Breast epithelium (tissue), 4 donors: ENCODE measurements at places on chromosomes 3 and 15. TPM values are rescaled to one million over a fixed set of nuclear protein-coding genes. Genes with fewer than 3 reads are reported as not detected.

DNA sequence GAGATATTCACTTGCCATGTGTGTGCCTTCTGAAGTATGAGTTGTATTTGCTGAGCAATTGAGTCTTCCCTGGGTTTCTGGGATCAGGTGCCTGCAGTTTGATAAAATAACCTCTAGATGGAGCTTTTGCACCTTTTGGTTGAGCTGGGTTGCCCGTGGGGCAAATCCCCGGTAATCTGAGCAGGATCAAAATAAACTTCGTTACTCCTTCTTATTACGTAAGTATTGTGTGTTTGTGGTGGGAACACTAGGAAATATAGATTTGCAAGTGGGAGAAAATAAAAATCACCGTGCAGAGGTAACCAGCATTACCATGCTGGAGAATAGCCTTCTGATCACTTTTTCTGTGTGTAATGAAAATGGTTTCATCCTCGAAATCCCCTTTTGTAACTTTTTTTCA lies 277.4 kb upstream of the NR2E3 start:
- H3K4me1 ChIP-seq, result no peaks in the 10 kb centered on the region
- no peaks in the 10 kb centered on the region for H3K27me3 ChIP-seq
- no peak for DNase-seq
- H3K27ac ChIP-seq, result no peak overlapping the region
- H3K4me3 ChIP-seq, result no peak overlapping the region
- H3K36me3 ChIP-seq, result no peaks in the 10 kb centered on the region

- H3K4me3 ChIP-seq, result no peak overlapping the region
- DNase-seq, result no peak
- H3K27me3 ChIP-seq, result no peaks in the 10 kb centered on the region
- no peak overlapping the region for H3K27ac ChIP-seq
These were observed 220.9 kb upstream of the NANOGP8 start for GRCh38 chr15:35305946-35306345.

GRCh38 chr3:195101001-195101583 lies 169.9 kb downstream of the XXYLT1 start:
- no peaks in the 10 kb centered on the region for H3K4me1 ChIP-seq
- no peaks in the 10 kb centered on the region for H3K36me3 ChIP-seq
- no peak overlapping the region for H3K4me3 ChIP-seq
- no peak for DNase-seq
- peak overlapping the region; percentile 3 for H3K27ac ChIP-seq
- no peaks in the 10 kb centered on the region for H3K27me3 ChIP-seq

Gene LRRC49
- 13.3 TPM for total RNA-seq

- no peaks in the 10 kb centered on the region for H3K4me1 ChIP-seq
- H3K4me3 ChIP-seq, result no peak overlapping the region
- DNase-seq, result no peak
- H3K27ac ChIP-seq, result no peak overlapping the region
These were observed 50.6 kb downstream of the SUMF1 start for GRCh38 chr3:4416427-4416945.

Gene MAPKAPK3
- 30.8 TPM for total RNA-seq

Gene SLC22A13
- total RNA-seq, result 0.59 TPM

- no peak overlapping the region for H3K4me3 ChIP-seq
- no peaks in the 10 kb centered on the region for H3K36me3 ChIP-seq
- DNase-seq, result no peak
- H3K4me1 ChIP-seq, result no peaks in the 10 kb centered on the region
These were observed 32.9 kb downstream of the ZBTB11 start for GRCh38 chr3:101643861-101644613.

Gene RTP3
- total RNA-seq, result not detected

GRCh38 chr3:143011705-143012104 lies 10.3 kb downstream of the U2SURP start:
- no peak for DNase-seq
- H3K27ac ChIP-seq, result no peak overlapping the region
- no peaks in the 10 kb centered on the region for H3K27me3 ChIP-seq
- H3K4me1 ChIP-seq, result no peaks in the 10 kb centered on the region
- H3K36me3 ChIP-seq, result no peaks in the 10 kb centered on the region

DNA sequence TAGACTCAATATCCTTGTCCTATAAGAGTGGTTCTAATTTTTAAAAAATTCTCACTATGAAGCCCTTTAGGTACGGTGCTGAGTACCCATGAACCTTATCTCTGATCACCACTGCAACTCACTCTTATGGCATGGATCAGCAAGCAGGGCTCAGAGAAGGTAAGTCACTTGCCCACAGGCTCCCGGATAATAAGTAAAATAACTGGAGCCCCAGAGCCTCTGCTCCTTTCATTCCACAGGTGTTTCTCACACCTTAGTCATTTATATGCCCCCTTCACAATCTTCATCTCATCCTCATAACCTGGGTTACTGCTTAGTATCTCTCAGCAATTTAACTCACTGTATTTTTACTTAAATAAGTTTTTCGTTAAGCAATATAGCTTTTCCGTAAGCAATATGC lies 28.4 kb upstream of the AKAP13 start:
- H3K27ac ChIP-seq, result no peak overlapping the region
- no peak overlapping the region for H3K4me3 ChIP-seq
- no peaks in the 10 kb centered on the region for H3K36me3 ChIP-seq
- no peaks in the 10 kb centered on the region for H3K4me1 ChIP-seq

- no peak overlapping the region for H3K4me3 ChIP-seq
- DNase-seq, result no peak
- H3K36me3 ChIP-seq, result no peaks in the 10 kb centered on the region
- no peak overlapping the region for H3K27ac ChIP-seq
These were observed 60.2 kb upstream of the LCTL start for GRCh38 chr15:66625974-66626373.

Gene SPINT1
- total RNA-seq, result 86.5 TPM

DNA sequence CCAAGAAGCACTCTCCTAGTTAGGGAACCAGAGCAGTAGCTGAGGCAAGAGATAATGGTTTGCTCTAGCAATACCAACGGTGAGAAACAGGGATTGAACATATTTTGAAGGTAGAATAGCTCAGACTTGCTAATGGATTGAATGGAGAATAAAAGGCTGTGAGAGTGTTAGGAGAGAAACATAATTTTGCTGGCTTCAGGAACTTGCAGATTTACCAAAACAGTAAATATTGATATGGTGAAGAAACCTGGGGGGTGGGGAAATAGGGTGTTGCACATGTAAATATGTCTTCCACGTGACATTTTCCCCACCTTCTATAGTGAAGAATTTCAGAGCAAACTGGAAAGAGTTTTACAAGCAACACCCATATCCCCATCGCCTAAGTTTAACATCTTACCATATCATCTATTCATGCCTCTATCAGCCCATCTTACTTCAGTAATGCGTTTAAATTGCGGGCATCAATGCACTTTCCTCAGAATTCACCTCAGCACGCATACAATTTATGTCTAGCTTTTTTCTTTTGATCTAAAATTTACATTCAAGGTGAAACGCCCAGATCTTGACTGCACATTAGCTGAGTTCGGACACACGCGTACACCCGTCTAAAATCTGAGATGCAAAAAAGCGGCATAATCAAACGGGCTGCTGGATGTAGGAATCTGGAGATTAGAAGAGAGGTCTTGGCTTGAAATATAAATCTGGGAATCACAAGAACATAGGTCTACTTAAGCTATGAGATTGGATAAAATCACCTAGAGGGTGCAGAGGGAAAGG lies 891 bp upstream of the NR1D2 start:
- peak overlapping the region; percentile 67 for H3K4me3 ChIP-seq
- H3K27ac ChIP-seq, result peak overlapping the region; percentile 100
- no peaks in the 10 kb centered on the region for H3K27me3 ChIP-seq
- H3K4me1 ChIP-seq, result no peaks in the 10 kb centered on the region
- DNase-seq, result no peak

- H3K4me3 ChIP-seq, result no peak overlapping the region
- peaks cover 13% of the 10 kb centered on the region for H3K4me1 ChIP-seq
- no peaks in the 10 kb centered on the region for H3K27me3 ChIP-seq
- no peak for DNase-seq
These were observed 13.3 kb upstream of the LRRK1 start for GRCh38 chr15:100905850-100906249.

Gene FAM131A
- 18.7 TPM for total RNA-seq

- H3K4me1 ChIP-seq, result no peaks in the 10 kb centered on the region
- H3K27me3 ChIP-seq, result no peaks in the 10 kb centered on the region
- no peak overlapping the region for H3K4me3 ChIP-seq
- H3K27ac ChIP-seq, result no peak overlapping the region
These were observed 101.6 kb upstream of the SPATA12 start for GRCh38 chr3:56958879-56959278.

- H3K4me1 ChIP-seq, result no peaks in the 10 kb centered on the region
- no peak overlapping the region for H3K4me3 ChIP-seq
- DNase-seq, result no peak
- H3K36me3 ChIP-seq, result no peaks in the 10 kb centered on the region
These were observed 188.9 kb downstream of the MEIS2 start for GRCh38 chr15:36911322-36911944.

DNA sequence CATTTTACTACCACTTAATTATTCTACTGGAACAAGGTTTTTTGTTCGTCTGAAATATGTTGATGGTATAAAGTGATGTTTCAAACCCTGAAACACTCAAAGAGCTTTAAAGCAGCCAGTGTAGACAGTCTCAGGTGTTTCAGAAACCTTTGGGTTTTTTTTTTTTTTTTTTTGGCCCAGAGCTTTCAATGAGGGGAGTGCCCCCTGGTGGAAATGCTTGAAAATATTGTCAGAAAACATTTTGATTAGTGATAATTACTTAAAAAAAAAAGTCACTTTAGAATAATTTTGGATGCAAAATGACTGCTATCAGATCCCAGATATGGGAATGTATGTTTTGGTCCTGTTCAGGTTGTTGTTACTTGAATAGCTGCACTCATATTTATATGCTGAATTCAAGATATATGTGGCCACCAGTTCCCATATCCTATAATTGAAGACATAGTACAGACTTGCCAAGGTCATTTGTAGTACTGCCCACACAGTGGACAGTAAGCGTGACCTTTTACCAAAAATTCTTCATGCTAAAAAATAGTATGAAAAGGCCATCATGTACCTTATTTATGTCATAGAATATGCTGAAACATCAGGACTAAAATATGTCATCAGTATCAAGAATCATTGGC lies 35.9 kb downstream of the SATB1 start:
- H3K4me3 ChIP-seq, result no peak overlapping the region
- H3K4me1 ChIP-seq, result no peaks in the 10 kb centered on the region
- no peaks in the 10 kb centered on the region for H3K36me3 ChIP-seq
- no peaks in the 10 kb centered on the region for H3K27me3 ChIP-seq

GRCh38 chr3:19016851-19017250 lies 131.5 kb upstream of the KCNH8 start:
- no peak overlapping the region for H3K27ac ChIP-seq
- H3K27me3 ChIP-seq, result no peaks in the 10 kb centered on the region
- no peak overlapping the region for H3K4me3 ChIP-seq
- no peaks in the 10 kb centered on the region for H3K4me1 ChIP-seq

Gene ZMYND10
- 2.6 TPM for total RNA-seq

DNA sequence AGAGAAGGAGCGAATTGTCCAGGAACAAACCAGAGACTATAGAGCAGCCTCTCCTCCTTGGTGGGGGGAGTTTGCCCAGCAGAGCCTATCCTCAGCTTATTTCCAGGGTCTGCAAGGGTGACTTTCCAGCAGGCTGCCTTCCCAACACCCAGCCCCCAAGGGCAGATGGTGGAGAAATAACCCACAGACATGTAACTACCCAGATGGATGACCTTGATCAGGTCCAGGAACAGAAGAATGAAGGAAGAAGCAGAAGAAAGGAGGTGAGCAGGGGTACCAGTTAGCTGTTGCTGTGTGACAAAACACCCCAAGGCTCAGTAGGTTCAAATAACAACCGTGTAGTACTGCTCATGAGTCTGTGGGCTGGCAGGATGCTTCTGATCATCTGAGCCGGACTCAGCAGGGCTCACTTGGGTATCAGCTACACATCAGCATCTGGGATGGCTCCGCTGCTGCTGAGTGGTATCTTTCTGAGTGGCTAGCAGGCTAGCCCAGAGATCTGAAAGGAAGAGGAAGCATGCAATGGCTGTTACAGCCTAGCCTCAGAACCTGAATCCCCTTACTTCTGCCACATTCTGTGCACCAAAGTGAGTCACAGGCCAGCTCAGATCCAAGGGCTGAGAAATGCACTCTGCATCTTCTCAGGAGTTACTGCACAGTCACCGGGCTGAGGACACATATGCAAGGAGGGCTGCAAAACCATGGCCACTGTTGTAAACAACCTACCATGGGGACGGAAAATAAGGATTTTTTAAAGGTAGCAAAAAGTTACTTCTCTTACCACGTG lies 22.2 kb upstream of the TXNRD3 start:
- no peak for DNase-seq
- H3K36me3 ChIP-seq, result no peaks in the 10 kb centered on the region
- no peak overlapping the region for H3K27ac ChIP-seq
- no peaks in the 10 kb centered on the region for H3K27me3 ChIP-seq

GRCh38 chr3:73469331-73469730 lies 155.4 kb downstream of the PDZRN3 start:
- no peaks in the 10 kb centered on the region for H3K27me3 ChIP-seq
- no peak overlapping the region for H3K4me3 ChIP-seq
- H3K27ac ChIP-seq, result no peak overlapping the region
- no peaks in the 10 kb centered on the region for H3K4me1 ChIP-seq

Gene TMEM158
- total RNA-seq, result 1.0 TPM

DNA sequence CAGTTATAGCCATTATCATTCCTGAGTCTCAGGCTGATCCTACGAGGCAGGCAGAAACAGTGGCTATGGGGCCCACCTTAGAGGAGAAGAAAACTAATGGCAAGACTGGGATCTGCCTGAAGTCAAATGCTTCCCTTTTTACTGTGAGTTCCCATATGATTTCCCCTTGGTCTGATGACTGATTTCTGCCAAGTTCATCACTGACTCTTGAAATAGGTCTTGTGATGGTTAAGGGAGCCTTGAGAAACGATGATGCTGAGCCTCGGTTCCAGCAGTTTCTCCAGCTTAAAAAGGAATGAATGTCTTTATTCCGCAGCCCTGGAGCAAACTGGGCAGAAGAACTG lies 29.4 kb upstream of the LDHAL6B start:
- H3K27me3 ChIP-seq, result no peaks in the 10 kb centered on the region
- no peak for DNase-seq
- H3K4me1 ChIP-seq, result peaks cover 7% of the 10 kb centered on the region
- H3K36me3 ChIP-seq, result no peaks in the 10 kb centered on the region
- H3K4me3 ChIP-seq, result no peak overlapping the region

DNA sequence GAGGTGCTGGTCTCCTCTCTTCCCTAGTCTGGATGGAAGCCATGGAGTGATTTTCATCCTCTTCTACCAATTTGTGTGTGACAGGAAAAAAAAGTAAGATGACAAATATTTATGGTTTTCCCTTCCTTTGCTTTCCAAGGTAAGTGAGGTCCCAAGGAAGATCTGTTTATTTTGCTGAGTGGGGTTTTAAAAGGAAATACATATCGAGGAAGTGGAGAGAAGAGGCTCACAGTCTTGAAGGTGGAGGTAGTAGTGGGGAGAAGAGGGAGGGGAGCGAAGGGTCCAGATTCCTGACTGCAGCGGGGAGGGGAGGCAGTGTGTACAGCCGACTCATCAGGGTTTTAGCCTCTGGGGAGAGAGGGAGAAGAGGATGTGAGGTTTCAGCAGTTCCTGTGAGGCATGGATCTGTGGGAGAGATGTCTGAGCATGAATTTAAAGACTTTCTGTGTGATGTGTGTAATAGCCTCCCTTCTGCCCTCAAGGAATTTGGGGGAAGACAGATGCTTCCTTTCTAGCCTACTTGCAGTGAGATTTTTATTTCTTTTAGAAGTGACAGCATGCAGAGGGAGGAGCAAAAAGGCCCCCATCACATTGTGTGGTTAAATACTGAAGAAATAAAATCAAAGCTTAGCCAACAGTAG lies 272.4 kb downstream of the THRB start:
- no peak overlapping the region for H3K27ac ChIP-seq
- H3K27me3 ChIP-seq, result no peaks in the 10 kb centered on the region
- H3K4me1 ChIP-seq, result no peaks in the 10 kb centered on the region
- H3K4me3 ChIP-seq, result no peak overlapping the region

- peak overlapping the region; percentile 56 for H3K27ac ChIP-seq
- no peaks in the 10 kb centered on the region for H3K27me3 ChIP-seq
These were observed 1.7 kb downstream of the RORA start for GRCh38 chr15:61227269-61227949.

Gene PDE12
- total RNA-seq, result 18.4 TPM

Gene CACNA2D3
- total RNA-seq, result 3.4 TPM
